ENCODE measurements at places on chromosomes 12 and 14. TPM values are rescaled to one million over a fixed set of nuclear protein-coding genes. Genes with fewer than 3 reads are reported as not detected.
A peak's percentile ranks its signal among the peaks of the same experiment; 100 is the strongest.

DNA sequence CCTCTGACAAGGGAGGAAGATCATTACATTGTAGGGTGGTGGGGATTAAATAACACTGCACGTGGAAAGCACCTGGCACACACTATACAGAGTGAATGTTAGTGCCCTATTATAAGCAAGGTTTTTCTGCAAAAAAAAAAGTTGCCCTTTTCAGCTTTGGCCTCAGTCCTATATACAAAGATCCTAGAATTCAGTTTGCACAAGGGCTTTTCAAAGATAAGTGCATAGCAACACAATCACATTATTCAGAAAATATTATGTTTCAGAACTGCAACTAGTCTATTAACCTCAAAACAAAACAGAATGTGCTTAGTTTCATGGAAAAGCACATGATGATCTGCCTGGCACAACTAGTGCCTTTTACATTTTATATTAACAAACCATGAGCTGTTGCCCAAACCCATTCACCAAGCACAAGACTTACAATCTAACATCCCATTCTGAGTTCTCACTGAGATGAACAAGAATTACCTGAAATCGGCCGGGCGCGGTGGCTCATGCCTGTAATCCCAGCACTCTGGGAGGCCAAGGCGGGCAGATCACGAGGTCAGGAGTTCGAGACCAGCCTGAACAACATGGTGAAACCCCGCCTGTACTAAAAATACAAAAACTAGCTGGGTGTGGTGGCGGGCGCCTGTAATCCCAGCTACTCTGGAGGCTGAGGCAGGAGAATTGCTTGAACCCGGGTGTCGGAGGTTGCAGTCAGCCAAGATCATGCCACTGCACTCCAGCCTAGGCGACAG is 1.8 kb downstream of the TM7SF3 start:
- DNase-seq: no peak

DNA sequence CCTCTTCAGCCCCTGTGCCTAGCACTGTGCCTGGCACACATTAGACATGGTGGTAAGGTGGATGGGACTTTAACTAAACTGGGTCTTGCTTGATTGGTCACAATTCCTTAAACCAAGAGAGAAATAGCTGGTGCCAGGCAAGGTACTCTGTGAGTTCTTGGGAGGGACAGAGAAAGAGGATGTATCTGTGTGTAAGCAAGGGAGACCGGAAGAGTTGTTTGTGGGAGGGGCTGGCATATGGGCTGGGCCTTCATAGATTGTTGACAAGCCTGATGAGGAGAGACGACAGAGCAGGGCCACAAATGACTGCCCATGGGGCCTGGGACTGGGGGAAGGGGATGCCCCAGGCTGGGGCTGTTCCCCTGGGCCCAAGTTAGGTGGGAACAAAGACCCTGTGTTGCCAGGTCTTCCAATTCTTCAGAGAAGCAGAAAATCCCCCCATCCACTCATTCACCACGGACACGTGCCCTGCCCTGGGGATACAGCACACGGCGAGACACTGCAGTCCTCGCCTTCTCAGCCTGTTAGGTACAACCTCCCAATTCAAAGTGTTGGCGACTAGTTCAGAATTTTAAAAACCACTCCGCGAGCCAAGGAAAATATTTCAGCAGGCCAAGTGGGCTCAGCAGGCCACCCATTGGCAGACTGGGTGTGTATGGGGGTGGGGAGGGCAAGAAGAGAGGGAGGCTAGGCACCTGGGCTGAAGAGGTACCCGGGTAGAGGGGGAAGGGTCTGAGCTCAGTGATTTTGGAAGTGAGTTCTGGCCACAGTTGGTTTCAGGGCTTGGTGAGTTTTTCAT is 11.4 kb upstream of the CYP46A1 start:
- DNase-seq: no peak

DNA sequence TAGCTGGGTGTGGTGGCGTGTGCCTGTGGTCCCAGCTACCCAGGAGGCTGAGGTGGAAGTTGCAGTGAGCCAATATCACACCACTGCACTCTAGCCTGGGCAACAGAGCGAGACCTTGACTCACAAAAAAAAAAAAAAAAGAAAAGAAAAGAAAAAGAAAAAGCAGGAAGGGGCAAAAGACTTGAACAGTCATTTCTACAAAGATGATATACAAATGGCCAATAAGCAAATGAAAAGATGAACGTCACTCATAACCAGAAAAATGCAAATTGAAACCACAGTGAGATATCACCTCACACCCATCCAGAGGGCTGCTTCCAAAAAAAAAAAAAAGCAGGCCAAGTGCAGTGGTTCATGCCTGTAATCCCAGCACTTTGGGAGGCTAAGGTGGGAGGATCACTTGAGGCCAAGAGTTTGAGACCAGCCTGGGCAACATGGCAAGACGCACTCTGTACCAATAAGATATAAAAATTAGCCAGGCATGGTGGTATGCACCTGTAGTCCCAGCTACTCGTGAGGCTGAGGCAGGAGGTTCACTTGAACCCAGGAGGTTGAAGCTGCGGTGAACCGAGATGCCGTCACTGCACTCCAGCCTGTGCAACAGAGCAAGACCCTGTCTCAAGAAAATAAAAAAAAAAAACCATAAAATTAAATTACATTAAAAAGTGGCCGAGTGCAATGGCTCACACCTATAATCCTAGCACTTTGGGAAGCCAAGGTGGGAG is 20.5 kb downstream of the UBC start:
- DNase-seq: no peak

DNA sequence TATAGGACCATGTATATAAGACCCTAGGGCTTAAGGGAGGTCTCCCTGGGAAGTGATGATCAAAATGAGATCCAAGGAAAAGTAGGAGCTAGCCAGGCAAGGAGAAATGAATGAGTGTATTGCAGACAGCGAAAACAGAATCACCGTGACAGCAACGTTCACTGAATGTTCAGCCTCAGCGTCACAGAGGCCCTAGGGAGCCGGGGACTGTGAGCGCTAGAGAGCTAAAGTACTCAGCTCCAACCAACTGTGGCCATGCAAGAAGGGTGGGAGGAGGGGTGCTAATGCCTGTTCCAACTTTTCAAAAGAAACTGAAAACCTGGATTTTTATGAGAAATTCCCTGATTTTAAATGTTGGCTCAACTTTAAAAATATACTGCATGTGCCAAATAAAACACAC is 105.5 kb upstream of the CCND2 start:
- DNase-seq: no peak

GRCh38 chr14:33602396-33602795 is 348.5 kb downstream of the EGLN3 start:
- DNase-seq: no peak

DNA sequence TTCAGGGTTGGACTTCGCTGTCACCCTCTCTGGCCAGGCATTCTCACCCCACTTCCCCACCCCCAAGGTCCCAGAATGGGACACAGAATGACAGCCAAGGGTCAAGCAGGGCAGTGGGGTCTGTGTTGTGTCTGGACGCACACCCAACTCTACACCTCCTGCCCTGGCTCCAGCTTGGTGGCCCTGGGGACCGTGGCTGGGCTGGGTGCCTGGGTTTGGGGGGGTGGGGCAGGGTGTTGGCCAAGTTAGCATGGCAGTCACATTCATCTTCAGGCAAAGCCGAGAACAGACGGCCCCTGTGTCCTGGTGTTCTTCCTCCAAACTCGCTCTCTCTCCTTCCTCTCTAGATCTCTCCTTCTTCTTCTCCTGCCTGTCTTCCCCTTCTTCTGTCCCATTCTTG is 5.6 kb downstream of the LRP1 start:
- no peak for DNase-seq

The DNM1L gene
- total RNA-seq: 59.4 TPM

DNA sequence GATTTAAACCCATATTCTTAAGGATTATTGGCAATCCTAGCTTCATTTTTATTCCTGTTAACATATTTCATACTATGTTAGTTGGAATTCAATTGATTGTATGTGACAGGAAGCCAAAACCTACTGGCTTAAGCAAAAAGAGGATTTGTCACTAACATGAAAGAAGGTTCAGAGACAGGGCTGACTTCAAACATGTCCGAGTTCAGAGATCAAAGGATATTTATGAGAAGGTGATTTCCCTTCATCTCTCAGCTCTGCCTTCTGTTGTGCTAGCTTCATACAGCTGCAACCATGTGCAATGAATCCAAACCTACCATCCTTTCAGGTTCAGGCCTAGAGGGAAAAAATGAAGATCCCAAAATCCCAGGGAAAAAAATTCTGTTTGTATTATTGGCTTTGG is 349.7 kb downstream of the ATP23 start:
- DNase-seq: no peak

The OR4Q3 gene
- total RNA-seq: not detected

- DNase-seq: no peak
Observed at GRCh38 chr12:91074154-91074709, 16.4 kb upstream of the KERA start.

DNA sequence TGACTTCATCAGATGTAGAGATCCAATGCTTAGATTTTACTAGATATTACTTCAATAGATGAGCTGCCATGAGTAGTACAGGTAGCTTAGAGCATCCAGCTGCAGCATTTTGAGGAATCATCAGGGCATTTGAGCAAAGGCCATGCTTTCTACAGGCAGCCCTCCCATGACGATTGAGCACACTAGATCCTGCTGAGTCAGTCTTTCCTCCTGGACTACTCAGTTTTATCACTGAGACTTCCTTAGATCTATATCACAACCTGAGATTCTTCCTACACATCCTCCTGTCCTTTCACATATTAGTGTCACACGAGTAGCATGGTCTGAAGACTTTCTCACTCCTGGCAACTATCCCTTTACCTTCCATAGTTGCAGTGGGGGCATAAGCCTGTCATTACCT is 1401.8 kb downstream of the FSCB start:
- DNase-seq: no peak

GRCh38 chr12:10759657-10760056 is 36.5 kb upstream of the YBX3 start:
- DNase-seq: no peak

DNA sequence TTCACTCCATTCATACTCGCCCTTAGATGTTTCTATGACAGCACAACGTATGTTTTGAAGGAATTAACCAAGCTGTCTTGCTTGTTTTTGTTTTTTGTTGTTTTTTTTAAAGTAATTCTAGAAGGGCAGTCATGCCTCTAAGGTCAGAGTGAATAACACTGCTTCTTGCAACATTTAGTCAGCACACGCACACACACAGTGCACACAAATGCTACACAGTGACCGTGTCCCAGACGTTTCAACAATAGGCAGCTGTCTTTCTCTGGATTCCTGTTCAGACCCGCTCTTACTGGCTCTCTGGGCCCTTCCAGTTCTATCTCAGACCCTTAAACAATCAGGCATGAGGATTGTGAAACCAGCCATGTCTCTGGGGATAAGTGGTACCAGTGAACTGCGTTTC is 351.0 kb upstream of the FKBP4 start:
- no peak for DNase-seq

GRCh38 chr14:104113631-104114420 is 24.6 kb upstream of the KIF26A start:
- no peak for DNase-seq

The TEX52 gene
- total RNA-seq: not detected

The FOXM1 gene
- 18.8 TPM for total RNA-seq

The ACSM4 gene
- total RNA-seq: not detected

DNA sequence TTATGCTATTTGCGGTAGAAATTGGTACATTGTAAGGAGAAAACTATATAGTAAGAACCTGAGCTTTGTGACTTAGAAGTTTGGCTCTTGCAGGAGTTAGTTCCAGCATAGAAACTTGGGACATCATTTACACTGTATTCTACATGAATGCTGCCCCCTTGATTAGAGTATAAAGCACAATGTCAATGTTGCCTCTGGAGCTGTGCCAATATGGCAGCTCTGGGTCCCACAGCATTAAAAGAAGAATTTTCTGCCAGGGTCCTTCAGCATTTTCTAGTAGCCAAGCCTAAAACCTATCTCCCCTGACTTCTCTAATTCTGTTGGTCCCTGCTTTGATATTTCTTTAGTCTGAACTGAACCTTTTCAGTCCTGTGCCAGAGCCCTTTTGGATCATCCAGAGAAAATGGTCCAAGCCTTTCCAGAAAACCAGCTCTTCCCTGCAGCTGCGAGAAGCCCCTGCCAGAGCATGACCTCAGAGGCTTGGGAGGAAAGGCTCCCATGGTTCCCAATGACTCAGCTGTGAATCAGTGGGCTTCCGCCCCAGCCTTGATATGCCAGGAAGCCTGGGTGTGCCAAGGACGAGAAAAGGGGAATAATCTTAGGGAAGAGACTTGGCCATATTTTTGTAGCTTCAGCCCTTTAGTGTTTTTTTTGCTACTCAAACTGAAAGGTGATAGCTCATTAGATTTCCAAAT is 43.2 kb downstream of the PLEKHG7 start:
- no peak for DNase-seq

- no peak for DNase-seq
Observed at GRCh38 chr12:89514751-89515150, 9.8 kb downstream of the GALNT4 start.

DNA sequence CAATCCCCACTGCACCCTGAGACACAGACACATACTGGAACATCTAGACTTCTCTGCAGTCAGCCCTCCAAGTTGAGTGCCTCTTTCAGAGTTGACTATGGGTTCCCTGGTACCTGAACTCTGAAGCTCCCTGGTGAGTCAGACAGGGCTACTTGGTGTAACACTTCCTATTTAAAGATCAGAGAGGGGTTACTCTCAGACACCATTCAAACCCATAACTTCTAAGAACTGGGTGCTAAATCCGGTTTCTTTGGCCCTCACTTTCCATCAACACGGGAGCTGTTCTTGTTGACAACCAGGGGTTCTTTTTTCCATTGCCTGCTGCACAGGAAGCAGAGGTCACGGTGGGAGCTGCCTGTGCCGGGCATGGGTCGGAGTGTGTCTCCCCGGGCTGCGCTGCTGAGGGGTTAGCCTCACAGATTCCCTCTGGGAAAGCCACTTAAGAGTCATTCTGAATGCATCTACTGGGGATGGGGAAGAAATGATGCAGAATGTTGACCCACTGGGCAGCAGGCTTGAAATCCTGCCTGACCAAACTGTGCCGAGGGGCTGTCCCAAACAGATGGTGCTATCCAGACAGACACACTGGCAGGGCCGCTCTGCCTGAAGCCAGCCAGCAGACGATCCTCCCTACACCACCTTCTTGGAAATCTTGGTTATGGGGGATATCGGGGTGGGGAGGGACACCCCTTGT is 74.1 kb downstream of the PITPNM2 start:
- DNase-seq: peak; percentile 62

DNA sequence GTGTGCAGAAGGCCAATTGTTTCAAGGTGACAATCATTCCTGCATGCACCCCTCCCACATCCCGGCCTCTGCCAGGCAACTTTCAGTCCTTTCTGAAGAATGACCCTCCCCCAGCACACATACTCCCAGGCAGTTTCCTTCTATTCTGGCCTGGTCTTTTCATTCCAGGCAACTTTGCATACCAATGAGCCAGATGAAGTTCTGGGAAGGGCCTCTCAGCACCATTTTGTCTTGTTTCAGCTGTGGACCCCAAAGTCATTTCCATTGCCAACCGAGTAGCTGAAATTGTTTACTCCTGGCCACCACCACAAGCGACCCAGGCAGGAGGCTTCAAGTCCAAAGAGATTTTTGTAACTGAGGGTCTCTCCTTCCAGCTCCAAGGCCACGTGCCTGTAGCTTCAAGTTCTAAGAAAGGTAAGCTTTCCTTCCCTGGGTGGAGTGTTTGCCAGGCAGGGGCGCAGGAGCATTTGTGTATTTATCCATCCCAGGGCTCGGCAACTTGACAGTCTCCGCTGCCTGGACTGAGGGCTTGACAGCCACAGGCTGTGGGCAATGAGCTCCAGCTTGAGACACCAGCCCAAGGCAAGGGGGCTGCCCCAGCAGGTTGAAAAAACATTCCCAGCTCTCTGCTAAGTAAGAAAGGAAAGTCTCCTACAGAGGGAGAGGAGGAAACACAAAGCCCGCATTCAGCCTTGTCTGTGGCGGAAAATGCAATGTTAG is 16.4 kb downstream of the BCL2L14 start:
- no peak for DNase-seq

GRCh38 chr14:46734286-46734685 is 82.7 kb upstream of the RPL10L start:
- no peak for DNase-seq

The NXPH4 gene
- 0.49 TPM for total RNA-seq

All from G401 (cell line).